ENCODE measurements at places on chromosomes 13 and 19. TPM values are rescaled to one million over a fixed set of nuclear protein-coding genes. Genes with fewer than 3 reads are reported as not detected.

- DNase-seq, result no peak
Measured at GRCh38 chr19:55406826-55407549, 600 bp downstream of the UBE2S start.

- peak; percentile 62 for DNase-seq
Measured at GRCh38 chr13:23510979-23511735, 59.1 kb upstream of the TNFRSF19 start.

- DNase-seq, result no peak
Measured at GRCh38 chr13:113584870-113585671, 518 bp downstream of the TFDP1 start.

Gene METTL21C
- not detected for total RNA-seq

Gene OCEL1
- 15.8 TPM for total RNA-seq

DNA sequence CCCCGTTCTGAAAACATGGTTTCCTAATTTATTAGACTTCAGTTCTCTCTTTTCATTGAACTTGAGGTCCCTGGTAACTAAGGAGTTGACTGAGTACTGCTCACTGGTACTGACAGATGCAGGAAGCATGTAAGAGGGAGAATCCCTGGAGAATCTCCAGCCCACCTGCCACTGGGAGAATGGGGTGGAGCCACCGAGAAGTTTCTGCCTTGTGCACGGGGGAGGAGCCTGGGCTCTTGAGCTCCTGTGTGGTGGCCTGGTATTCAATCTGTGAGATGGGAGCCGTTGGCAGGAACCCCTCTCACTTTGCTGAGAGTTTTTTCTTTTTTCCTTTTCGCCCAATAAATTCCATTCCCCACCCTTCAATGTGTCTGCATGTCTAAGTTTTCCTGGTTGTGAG lies 13.2 kb upstream of the AKAP11 start:
- no peak for DNase-seq

DNA sequence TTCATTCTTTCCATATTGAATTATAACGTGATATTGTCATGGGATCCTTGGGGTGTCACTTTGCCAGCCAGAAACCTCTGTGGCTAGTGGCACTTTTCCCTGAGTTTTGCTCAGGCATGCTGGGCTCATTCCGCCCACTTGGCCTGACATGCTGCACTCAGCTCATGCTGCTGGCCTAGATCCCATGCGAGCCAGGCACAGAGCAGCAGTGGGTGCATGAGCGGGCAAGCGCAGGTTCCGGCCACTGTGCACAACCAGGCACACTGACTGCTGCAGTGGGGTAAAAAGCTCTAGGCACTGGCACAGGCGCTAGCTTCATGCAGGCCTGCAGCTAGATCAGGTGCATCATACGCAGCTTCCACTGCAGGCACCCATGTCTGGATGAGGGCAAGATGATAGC lies 221.2 kb downstream of the MAB21L1 start:
- no peak for DNase-seq

- DNase-seq, result no peak
Measured at GRCh38 chr19:35777086-35777841, 1.9 kb downstream of the ARHGAP33 start.

GRCh38 chr13:109233293-109233692 lies 553.1 kb downstream of the IRS2 start:
- no peak for DNase-seq
